Activated naive CD4-positive, alpha-beta T cell treated with anti-CD3 and anti-CD28 coated beads, Interleukin-2, amount 50 U/mL, for 72 hours (primary cell): ENCODE measurements at places on chromosomes 16 and 17. TPM values are rescaled to one million over a fixed set of nuclear protein-coding genes. Genes with fewer than 3 reads are reported as not detected.

DNA sequence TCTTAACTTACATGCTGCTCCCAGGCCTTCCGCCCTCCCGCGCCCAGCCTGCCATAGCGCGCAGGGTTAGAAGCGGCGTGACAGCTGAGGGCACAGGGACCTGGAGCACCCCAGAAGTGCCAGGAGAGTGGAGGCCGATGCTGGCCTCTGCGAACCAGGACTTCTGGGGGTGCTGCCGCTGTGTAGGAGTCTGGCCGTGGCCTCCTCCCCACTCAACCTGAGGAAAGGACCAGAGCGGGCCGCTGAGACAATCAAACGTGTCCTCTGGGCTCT, 1.9 kb upstream of the TMEM204 start:
- DNase-seq = no peak

- DNase-seq = no peak
Observed at GRCh38 chr17:74920642-74921025, 2.4 kb downstream of the USH1G start.

GRCh38 chr16:47643323-47644000, 182.3 kb downstream of the PHKB start:
- no peak for DNase-seq

- DNase-seq = no peak
Observed at GRCh38 chr16:77937473-77938149, 84.7 kb upstream of the CLEC3A start.

- DNase-seq = no peak
Observed at GRCh38 chr17:9241371-9241712, 220.0 kb downstream of the NTN1 start.

The APOBR gene
- total RNA-seq = 2.9 TPM
